ENCODE measurements at places on chromosomes 16 and 17. TPM values are rescaled to one million over a fixed set of nuclear protein-coding genes. Genes with fewer than 3 reads are reported as not detected.

The PDE6G gene
- total RNA-seq = not detected

The SPN gene
- total RNA-seq = 5.4 TPM

GRCh38 chr17:39098588-39098987, 52.8 kb downstream of the PLXDC1 start:
- no peak for DNase-seq

GRCh38 chr17:74018115-74018514, 185.4 kb upstream of the RPL38 start:
- no peak for DNase-seq
